ENCODE measurements at places on chromosomes 2 and 18.

DNA sequence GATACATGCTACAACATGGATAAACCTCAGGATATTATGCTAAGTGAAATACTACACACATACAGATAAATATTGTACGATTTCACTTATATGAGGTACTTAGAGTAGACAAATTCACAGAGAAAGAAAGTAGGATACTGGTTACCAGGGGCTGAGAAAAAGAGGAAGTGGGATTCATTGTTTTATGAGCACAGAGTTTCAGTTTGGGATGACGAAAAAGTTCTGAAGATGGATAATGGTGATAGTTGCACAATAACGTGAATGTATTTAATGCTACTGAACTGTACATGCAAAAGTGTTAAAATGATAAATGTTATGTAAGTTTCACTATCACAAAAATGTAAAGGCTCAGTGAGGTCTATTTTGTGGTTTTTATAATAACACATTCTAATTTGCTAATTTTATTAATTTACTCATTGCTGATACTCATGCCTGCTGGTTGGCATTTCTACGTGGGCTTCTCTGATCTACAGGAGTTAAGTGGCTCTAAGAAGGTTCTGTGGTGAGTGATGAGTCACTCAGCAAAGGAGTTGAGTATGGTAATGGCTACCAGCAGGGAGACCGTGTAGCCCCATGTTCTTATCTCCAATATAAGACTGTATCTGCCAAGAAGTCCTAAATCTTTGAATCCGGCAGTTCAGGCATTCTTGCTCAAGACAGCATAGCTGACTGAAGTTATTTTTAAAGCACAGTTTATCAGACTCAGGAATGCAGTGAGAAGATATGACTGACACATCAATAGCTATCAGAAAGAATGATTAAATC is 41.1 kb downstream of the UPP2 start:
- DNase-seq = no peak

- no peak for DNase-seq
Observed at GRCh38 chr2:46967990-46968647, 52.5 kb upstream of the MCFD2 start.

- DNase-seq = no peak
Observed at GRCh38 chr2:53252115-53252514, 515.5 kb upstream of the CHAC2 start.

GRCh38 chr2:2825062-2825461 is 494.0 kb upstream of the MYT1L start:
- no peak for DNase-seq

DNA sequence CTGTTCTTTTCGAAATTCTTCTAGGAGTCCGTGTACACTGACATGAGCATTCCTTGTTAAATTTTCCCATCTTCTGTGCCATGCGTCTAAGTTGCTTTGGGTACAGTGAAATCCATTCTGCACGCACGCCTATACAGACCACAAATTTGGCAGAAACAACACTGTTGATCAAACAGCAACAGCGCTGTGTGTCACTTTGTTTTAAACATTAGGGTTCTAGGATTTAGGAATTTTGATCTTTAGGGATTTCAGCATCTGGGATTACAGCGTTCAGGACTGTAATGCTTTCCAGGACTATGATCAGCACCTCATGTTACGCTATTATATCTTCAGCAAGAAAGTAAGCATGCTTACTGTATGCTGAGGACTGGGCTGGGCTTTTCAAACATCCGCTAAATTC is 47.1 kb upstream of the FHL2 start:
- no peak for DNase-seq

- DNase-seq = no peak
Observed at GRCh38 chr2:68367953-68368653, 3.0 kb downstream of the PLEK start.

DNA sequence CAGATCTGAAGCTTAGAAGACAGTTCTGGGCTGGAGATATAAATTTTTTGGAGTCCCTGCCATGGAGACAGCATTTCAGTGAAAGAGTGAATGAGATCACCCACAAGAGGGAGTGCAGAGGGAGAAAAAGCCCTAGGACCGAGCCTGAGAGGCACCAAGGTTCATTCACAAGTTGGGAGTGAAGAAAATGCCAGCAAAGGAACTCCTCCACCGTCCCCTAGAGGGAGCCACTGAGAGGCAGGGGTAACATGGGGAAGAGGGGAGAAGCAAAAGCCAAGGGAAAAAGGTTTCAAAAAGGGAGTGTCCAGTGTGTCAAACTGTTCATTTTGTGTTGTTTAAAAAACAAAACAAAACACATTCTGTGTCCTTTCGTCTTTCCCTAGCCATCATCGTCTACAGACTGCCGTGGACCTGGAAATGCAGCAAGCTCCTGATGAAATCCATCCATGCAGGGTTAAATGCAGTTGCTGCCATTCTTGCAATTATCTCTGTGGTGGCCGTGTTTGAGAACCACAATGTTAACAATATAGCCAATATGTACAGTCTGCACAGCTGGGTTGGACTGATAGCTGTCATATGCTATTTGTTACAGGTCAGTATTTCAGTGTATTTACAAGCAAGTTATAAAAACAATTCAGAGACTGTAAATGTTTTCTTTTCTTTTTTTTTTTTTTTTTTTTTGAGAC is 19.1 kb downstream of the CYBRD1 start:
- no peak for DNase-seq

DNA sequence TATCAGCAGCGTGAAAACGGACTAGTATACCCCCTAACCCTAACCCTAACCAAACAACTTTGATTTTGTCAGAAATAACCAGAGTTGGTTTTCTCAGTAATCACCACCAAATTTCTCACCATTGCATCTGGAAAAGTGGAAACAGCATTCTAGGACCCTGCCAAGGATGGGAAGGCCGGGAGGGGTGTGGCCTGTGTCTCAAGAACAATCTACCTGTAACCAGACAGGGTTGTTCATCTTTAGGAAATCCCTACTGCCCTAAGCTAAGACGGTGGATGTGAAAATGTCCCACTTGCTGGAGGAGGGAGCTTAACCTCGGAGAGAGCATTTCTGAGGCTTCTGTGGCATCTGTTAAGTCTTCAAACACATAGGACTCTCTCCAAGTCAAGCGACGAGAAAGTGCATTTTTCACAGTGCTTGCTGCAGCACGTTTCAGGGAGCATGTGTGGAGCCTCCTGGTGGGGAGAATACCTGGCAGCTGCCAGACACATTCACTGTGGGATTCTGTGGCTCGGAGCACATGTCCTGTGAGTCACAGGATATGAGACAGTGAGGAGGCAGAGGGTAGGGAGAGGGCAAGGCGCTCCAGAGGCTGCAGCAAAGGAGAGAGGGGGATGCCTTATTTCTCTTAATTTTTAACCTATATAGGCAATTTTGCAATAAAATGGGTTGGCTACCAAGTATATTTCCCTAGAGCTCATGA is 207.5 kb downstream of the SPP2 start:
- DNase-seq = no peak

DNA sequence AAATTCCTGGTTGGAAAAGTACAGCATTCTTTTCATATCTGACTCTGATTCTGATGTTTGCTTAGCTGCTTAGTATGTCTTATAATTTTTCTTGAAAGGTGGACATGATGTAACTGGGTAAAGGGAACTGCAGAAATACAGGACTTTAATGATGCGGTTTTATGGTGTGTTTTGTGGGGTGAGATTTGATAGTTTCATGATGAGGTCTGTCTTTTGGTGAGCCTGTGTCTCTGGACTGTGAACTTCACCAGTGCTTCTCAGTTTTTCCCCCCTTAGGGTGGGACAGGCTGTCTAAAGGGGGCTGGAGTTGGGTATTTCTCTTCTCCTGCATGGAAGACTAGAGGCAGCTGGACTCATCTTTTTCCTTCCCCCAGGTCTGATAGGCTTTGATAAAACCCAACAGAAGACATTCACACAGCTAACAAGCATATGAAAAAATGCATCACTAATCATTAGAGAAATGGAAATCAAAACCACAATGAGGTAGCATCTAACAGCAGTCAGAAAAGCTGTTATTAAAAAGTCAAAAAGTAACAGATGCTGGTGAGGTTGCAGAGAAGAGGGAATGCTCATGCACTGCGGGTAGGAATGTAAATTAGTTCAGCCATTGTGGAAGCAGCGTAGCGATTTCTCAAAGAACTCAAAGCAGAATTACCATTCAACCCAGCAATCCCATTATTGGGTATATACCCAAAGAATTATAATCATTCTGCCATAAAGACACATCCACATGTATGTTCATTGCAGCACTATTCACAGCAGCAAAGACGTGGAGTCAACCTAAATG is 77.6 kb downstream of the EPC2 start:
- DNase-seq = no peak

DNA sequence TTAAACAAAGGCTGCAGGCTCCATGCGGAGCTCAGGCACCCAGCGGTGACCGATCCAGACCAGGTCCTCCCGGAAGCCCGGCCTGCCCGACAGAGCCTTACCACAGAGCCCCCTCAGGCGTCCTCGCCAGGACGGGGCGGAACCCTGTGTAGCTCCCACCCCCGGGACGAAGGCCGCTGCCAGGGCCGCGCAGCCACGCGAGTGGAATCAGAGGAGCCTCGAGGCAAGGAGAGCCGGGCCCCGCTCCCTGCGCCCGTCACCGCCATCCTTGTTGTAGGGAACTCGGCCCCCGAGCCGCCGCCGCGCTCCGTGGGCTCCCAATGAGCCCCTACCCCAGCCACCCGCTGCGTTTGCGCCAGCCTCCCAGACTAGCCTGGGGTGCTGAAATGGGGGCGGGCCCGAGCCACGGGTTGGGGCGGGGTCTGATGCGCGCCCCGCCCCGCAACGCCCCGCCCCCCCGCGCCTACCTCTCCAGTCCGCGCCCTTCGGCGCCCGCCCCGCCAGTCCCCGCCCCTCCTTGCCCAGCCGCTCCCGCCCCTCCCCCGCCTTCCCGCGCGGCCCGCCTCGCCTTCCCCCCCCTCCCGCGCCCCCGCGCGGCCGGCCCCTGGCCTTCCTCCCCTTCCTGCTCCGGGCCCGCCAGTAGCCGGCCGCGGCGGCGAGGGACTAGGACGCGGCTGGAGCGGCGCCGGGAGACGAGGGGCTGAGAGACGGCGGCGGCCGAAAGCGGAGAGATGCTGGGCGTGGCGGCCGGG is at the start of gene LIMS1:
TSS of gene LIMS1 (plus strand) at position 639 of the 752 bp plus-strand sequence. CDS start at position 732, 93 bp downstream.
- peak; percentile 85 for DNase-seq

DNA sequence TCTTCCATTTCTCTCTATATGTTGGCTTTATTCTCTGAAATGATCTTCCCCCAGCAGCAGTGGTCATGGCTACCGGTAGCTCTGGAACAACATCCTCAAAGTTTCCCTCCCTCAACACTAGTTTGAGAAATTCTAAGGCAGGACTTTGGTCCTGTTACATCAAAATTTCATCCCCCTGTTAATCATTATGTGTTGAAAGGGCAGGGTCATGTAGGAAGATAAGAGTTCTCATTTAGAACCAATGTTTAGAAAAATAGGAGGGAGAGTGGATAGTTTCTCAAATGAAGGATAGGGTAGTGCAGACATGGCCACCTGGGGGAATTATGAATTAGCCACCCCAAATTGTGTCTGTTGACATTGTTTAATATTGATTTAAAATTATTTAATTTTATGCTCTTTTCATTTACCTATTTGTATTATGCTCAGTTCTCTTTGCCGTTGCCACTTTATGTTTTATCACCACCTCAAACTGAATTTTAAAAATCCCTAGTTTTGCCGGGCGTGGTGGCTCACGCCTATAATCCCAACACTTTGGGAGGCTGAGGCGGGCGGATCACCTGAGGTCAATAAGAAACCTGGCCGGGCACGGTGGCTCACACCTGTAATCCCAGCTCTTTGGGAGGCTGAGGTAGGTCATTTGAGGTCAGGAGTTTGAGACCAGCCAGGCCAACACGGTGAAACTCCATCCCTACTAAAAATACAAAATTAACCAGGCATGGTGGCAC is 22.3 kb downstream of the EML4 start:
- DNase-seq = no peak

GRCh38 chr18:66325251-66325650 is 278.6 kb downstream of the CDH19 start:
- no peak for DNase-seq

GRCh38 chr2:119914266-119914665 is 98.6 kb upstream of the EPB41L5 start:
- DNase-seq = no peak

DNA sequence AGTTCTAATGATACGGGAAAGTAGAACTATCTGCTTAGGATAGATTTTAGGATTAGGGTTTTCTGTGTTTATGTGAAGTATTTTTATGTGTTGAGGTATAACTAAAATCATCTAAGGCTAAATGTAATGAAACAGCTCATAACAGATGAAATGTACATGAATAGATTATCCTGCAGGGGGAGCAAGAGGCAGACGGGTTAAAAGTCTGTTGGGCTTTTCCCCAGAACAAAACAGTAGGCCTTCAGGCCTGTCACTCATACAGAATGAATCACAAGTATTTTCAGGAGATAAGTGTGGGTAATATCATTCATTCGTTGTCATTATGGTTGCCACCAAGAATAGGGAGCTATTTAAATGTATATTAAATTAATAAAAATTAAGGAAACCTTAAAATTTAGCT is 107.9 kb upstream of the IL1R2 start:
- DNase-seq = no peak

- DNase-seq = no peak
Observed at GRCh38 chr2:172397148-172397834, 30.1 kb upstream of the ITGA6 start.

GRCh38 chr2:217222309-217222910 is 362.5 kb upstream of the TNP1 start:
- no peak for DNase-seq

- no peak for DNase-seq
Observed at GRCh38 chr2:78486565-78486964, 538.9 kb upstream of the REG3G start.

Data from anterior cingulate cortex (tissue), 58 donors.